ENCODE measurements at places on chromosomes 7 and 10. TPM values are rescaled to one million over a fixed set of nuclear protein-coding genes. Genes with fewer than 3 reads are reported as not detected.

- DNase-seq, result no peak
Observed at GRCh38 chr10:109317746-109318366, 605.5 kb downstream of the XPNPEP1 start.

DNA sequence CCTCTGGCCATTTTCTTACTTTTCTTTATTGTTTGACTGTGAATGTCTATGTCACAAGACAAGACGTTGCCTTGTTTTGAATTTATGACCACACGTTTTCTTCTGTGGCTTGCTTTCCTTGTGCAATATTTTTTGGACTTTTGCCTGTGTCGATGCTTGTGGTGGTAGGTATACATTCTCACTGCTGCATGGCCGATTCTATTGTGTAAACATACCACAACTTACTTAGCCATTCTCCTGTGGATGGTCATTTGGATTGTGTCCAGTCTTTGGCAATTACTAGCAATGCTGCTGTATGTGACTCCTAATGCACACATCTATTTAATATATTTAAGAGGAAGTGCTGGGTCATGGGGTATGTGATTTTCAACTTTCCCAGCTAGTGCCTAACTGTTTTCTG lies 18.0 kb upstream of the DLG5 start:
- no peak for DNase-seq

Gene KIF11
- total RNA-seq, result 3.5 TPM

Gene CUX1
- 122 TPM for total RNA-seq

GRCh38 chr10:36574207-36574606 lies 551.2 kb upstream of the ANKRD30A start:
- no peak for DNase-seq

Gene OR13A1
- not detected for total RNA-seq

Gene HEPACAM2
- 86.8 TPM for total RNA-seq

DNA sequence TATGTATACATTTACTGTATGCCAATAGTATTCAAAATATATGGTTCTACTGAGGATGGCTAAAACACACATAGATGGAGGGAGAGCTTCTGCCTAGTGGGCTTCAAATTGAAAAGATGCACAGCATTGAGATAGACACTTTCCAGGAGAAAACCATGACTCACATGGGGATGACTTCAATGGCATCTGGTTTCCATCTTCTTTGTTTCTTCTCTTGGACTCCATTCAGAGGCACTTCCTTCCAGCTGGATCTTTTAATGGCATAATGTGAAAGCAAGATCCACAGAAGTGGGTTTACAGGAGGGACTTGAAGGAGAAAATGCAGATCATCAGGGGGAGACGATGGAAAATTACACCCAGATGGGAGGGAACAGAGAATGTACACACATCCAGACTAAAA lies 84.9 kb downstream of the ZNF365 start:
- DNase-seq, result no peak

DNA sequence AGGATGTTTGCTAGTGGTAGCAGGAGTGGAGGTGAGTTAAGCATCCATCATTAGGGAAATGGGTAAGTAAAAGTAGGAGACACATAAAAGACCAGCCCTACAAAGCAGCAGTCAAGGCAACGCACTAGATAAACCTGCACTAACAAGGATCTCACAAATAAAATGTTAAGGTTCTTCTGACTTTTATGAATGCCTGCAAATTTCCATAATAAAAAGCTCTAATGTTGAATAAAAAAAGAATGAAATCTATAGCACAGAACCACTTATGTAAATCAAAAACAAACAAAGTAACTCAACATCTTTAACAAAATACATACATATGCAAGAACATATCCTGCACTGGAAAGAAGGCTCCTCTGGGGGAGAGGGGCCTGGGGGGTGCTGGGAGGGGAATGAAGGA lies 4.6 kb downstream of the SGMS1 start:
- no peak for DNase-seq

DNA sequence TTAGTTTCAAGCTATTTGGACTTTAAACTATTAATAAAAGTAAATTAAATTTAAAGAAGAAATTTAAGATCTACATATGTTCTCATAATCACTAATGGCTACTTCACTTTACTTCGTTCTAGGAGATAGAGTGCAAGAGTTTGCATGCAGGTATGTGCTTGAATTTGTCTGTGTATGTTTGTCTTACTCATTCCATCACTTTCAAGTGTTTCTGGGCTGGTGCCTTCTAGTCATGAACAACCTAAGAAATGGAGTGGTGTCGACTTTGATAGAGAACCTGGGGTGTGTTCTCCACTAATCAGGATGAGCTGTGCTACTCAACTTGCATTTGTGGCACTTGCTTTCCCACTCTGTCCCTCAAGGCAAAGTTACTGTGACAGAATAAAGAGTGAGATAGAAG lies 169.9 kb downstream of the KCND2 start:
- DNase-seq, result no peak
